Activated T-helper 1 cell treated with anti-CD3 and anti-CD28 coated beads, Interleukin-2, amount 50 U/mL, for 16 hours (primary cell): ENCODE measurements at places on chromosomes 7 and 10.

DNA sequence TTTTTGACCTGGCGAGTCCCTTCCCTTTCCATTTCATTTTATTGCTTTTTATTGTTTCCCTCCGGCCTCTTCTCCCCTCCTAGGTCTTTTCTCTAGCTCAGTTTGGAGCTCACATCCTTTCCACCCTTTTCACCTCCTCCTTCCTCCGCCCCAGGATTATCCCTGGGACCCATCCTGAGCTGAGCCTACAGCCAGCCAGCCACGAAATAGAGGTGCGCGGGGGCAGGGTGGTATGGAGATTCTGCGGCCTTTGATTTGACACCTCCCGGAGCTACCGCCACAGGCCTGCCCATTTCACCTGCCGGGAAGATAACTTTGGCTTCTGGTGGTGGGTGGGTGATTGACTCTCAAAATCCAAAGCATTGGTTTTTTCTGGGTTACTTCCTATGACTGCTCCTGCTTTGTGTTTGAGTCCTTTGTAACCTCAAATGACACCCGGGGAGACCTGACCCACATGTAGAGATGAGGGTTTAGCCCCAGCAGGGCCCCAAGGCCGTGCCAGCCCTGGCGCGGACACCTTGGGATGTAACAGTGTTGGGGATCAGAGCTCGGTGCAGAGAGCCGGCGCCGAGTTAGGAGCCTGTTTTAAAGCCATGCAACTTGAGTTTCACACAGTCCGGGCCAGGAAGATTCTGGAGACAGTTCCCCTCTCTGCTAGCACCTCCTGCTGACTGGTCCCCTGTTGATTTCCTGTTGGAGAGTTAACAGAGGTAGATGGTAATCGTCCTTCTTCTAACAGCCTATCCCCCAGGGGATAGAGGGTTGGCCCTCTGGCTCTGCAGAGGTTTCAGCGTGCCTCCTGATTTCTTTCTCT, 1.5 kb downstream of the DUSP5 start:
- DNase-seq, result no peak

DNA sequence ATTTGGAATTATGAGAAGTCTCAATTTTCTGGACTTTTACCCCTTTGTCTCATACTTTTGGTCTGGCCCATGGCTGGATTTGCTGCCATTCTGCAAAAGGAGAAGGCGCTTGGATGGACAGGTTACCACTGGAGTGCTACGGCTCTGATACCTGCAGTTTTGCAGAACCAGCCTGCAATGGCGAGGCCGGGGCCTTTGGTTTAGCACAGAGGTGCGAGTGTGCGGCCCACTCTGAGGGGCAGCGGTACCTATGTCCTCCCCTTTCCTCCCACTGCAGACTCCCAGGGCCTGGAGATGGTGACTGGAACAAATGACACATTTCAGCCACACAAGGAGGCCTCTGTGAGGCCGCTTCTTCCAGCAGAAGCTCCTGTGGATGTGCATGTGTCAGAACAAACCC, 11.9 kb downstream of the ZNF777 start:
- no peak for DNase-seq

- DNase-seq, result no peak
Measured at GRCh38 chr10:72509941-72510340, 115.9 kb downstream of the MICU1 start.

DNA sequence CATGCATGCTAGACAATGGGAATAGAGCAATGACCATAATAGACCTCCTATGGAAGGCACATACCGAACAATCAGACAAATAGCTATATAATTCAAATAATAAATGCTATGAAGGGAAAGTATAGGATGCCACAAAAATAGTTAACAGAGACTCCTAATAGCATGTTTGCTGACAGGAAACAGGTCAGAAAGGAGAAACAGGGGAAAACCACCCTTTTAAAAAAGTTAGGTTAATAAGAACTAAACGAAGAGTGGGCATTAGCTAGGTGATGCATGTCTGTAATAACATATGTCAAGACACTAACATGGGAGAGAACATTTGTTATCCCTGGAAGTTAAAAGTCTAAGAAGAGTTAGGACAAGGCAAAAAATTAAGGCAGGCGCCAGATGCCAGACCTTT, 58.9 kb downstream of the ABI1 start:
- DNase-seq, result no peak

- DNase-seq, result no peak
Measured at GRCh38 chr7:83936056-83936708, 258.4 kb downstream of the SEMA3A start.

DNA sequence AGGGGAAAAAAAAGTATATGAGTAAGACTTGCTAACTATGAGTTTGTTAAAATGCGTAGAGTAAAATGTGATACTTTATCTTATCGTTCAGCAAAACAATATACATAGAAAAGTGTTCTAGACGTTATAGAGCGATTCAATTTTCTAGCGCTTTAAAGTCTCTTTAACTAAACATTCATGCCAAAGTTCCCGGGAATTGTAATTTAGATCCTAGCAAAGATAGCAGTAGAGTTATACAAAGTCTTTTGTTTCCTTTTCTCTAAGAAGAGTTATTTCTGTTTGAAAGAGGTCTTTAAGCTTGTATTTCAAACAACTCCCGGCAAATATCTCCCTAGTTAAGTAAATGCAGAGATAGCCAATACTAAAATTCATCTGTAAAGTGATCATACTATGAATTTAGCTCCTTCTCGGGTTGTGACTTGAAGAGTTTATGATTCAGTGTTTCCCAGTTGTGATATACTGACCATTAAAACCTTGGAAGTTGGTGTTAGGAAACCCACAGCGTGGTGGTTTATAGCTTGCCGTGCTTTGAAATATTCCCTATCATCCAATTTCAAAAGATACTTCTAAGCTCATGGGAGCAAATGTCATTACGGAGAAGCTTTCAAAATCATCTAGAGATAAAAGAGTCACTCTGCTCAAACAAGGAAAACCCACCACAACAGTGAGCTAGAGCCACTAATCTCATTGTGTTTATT, 171.7 kb downstream of the CSTF2T start:
- DNase-seq, result no peak

DNA sequence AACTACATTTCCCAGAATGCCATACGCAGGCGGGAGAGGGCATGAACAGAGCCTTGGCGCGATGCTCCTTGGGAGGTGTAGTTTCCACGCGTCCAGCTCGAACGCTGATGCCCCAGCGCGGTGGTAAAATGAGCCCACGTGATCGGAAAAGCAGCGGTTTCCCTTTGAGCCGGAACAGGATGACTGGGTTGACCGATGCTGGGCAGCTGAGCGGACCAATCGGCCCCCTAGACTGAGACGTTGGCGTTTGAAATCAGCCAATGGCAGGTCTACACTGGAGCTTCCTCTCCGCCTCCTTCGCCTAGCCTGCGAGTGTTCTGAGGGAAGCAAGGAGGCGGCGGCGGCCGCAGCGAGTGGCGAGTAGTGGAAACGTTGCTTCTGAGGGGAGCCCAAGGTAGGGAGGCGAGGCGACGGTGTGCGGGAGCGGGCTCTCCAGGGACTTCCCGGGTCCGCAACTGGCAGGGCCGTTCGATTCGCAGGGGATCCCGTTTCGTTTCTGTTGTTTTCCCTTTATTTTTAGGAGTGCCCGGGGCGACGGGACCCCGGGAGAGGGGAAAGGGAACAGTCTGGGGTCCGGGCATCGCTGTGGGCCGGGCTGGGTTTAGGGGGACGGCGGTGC, at the start of gene BUB3:
Gene BUB3 (plus strand): TSS at position 311 of the 619 bp plus-strand sequence. CDS start 516 bp downstream, outside the sequence.
- peak; percentile 90 for DNase-seq

- DNase-seq, result no peak
Measured at GRCh38 chr7:112092306-112092705, 113.9 kb downstream of the DOCK4 start.

GRCh38 chr10:58820861-58821751, 308.4 kb downstream of the BICC1 start:
- no peak for DNase-seq

GRCh38 chr10:25698638-25699037, 235.4 kb upstream of the MYO3A start:
- no peak for DNase-seq

- no peak for DNase-seq
Measured at GRCh38 chr7:80380957-80381356, 130.9 kb downstream of the GNAT3 start.

DNA sequence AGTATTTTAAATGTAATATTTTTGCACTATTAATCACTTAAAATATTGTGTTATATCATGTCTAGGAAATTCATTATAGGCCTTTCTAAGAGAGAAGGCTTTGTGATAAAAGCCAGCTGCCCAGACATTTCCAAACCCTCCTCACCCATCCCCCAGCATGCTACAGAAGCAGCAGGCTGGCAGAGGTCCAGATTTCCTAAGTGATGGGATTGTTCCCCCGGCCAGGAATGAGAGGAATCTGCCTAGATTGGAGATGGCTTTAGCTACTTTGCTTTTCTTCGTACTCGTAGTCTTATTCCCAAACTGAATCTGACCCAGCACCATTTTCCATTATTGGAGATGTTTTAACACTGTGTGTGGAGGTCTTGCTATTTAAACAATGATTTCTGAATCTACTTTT, 29.4 kb downstream of the CDK14 start:
- no peak for DNase-seq

GRCh38 chr10:33244354-33244967, 90.0 kb downstream of the NRP1 start:
- no peak for DNase-seq

DNA sequence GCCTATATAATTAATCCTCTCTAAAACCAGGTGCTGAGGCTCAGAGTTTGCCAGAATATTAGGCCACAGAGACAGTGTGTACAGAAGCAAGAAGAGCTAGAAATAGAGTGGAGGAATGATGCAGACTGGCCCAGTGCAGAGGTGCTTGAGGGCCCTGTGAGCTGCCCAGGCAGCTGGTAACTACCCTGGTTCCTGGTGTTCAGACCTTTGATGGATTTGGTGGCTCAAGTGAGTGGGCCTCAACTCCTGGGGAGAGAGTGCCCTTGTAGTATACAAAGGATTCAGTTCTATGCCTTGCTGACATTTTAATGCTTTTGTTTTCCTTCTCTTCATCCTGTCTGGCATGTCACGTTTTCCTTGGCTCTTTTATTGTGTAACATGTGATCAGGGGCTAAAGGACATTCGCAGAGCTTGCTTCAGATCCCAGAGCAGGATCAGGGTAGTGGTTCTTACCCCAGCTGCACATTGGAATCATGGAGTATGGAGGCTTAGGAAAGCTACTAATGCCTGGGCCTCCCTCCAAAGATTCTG, 20.0 kb downstream of the LRRC4 start:
- no peak for DNase-seq

DNA sequence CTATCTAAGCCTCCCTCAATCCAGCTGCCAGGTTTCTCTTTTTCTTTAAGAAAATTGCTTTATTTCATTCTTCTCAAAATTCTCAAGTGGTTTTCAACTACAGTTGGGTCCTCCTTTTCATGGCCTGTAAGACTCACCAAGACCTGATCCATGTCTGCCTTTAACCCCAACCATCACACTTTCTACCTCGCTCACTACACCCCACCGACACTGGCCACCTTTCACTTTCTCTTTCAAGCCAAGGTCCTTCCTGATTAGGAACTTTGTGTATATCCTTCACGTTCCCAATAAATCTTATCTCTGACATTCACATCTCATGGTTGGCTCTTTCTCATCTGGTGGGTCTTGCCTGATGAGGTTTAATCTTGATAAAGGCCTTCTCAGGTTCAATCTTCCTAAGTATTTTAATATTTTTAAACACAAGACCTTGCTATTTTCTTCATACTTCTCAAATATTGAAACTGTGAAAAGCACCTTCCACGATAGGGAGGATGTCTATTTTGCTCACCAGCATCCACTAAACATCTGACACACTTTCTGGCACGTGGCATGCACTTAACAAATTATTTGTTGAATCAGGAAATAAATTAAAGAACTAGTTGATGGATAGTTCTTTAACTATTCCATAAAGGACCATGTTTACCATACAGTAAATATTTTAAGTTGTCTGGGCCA, 624.8 kb downstream of the GRID1 start:
- no peak for DNase-seq

GRCh38 chr10:17453373-17454091, 863 bp downstream of the ST8SIA6 start:
- no peak for DNase-seq

GRCh38 chr7:13778967-13779366, 210.5 kb downstream of the ETV1 start:
- DNase-seq, result no peak

DNA sequence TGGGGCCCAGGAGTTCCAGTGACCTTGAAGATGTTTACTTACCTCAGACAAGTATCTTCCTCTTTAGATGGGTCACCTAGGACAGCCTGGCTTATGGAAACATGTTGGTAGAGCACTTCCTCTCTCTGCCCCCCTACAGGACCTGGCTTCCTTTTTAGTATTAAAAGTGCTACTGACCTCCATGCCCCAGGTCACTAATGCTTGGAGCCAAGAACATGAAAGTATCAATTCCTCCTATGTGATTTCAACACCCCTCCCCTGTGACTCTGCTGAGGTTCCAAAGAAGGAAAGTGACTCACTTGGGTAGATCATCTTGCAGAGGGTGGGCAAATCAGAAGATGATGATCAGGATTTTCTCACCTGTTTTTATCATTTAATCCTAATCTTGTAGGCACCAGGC, 125.3 kb upstream of the CCDC6 start:
- DNase-seq, result no peak

GRCh38 chr7:78169992-78170391, 371.4 kb downstream of the PHTF2 start:
- DNase-seq, result no peak

DNA sequence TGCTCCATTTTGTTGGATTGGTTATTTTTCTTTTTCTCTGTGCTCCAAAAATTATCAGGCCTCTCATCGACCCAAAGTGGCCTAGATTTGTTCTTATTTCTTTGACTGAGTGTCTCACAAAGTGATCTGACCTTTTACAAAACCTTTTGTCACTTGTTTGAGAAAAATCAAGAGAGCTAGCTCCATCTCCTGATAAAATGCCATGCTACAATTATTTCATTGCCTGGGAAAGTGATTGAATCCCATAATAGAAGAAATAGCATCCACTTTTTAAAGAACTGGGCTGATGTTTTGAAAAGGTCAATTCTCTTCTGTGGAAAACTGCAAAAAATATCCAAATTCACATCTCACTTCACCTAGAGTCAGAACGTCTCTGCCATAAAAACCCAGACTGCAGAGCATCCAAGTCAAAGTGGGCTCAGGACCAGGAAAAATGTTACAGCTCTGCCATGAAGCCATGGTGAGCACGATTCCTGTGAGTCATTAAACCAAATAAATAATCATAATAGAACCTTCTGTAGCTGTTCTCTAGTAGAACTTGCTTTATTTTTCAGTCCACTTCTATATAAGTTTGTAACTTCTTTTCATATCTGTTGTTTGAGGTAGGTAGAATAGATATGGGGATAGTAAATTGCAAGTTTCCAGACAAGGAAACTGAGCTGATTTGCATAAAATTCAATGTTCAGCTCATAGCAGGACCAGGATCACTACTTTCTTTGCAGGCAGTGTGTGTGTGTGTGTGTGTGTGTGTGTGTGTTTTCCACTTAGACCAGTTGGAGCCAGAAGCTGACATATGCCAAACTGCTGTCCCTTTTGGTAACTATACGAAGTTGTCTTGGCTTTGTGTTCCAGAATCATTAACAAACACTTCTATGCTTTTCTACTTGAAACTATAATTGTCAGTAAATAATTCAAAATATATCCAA, 632.5 kb upstream of the ANKRD30A start:
- no peak for DNase-seq

- DNase-seq, result no peak
Measured at GRCh38 chr10:58064714-58065528, 202.8 kb downstream of the IPMK start.

GRCh38 chr10:822661-823367, 108.7 kb downstream of the LARP4B start:
- DNase-seq, result no peak

GRCh38 chr10:70912556-70912955, 24.2 kb upstream of the PCBD1 start:
- no peak for DNase-seq

- DNase-seq, result no peak
Measured at GRCh38 chr10:58258977-58259692, 8.6 kb downstream of the IPMK start.

- DNase-seq, result no peak
Measured at GRCh38 chr7:95342642-95343307, 18.4 kb upstream of the PON1 start.
